ENCODE measurements at places on chromosomes 3 and 15.

DNA sequence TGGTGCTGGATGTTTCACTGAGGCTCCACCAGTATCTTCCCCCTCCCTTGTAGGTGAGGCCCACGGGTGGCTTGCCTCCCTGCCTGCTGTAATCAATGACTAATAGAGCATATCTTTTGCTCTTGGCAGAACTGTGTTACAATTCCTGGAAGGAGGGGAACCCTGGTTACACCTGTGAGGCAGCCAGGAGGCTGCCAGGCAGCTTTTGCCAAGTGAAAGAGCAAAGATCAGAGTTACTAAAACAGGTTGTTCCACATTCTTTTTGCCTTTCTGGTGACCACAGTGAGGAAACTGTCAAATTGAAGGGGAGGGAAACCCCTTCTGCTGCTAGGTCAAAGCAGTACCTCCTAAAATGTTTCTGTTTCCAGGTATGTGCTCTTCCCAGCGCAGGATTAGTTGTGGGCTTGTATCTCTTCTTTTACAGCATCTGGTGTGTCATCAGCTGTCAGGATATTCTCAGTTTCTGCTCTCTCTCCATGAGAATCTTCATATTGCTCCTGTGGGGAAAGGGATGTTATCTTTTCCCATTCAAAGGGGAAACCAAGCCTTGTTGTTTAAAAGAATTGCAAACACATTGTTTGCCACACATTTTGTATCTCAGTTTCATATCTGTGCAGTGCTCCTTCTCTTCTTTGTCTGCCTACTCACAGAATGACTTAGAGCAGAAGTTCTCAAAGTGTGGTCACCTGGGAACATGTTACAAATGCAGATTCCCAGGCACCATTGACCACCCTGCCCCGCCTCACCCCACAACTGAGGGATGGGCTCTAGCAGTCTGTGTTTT lies 137.4 kb upstream of the UMPS start:
- no peak for DNase-seq

GRCh38 chr3:41044523-41044922 lies 154.8 kb upstream of the CTNNB1 start:
- no peak for DNase-seq

- DNase-seq: no peak
Measured at GRCh38 chr15:94272251-94272898, 41.0 kb downstream of the MCTP2 start.

- no peak for DNase-seq
Measured at GRCh38 chr3:130514681-130515080, 2.3 kb upstream of the COL6A6 start.

DNA sequence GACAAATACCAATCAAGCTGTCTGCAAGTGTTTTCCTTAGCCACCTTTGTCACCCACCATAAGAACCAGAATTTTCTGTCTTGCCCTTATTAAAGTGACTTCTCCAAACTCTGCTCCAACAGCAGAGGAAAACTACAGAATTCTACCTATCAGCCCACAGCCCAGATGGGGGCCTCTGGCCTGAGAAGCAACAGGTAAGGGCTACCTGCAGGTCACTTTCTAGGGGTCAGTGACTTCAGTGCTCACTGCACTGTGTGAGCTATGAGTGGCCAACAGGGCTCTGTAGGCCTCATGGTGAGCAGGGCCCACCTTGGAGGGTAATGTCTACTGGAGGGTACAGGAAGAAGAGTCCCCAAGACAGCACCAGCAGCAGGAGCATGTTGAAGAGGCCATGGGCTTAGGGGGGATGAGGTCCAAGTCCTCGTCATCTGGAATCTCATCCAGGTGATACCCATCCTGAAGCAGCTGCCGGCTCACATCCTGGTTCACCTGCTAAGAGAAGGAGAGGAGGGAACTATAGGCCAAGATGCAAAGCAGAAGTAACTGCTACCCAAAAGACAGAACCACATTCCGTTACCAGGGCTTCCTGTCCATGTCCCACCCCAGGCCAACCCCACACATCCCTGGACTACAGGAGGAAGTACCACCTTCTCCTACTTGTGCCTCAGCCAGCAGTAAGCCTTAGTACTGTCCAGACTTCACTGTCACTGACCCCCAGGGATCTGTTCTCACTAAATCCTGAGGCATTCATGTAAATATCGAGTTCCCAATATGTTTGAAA lies 4.2 kb downstream of the FAM219B start:
- no peak for DNase-seq

- no peak for DNase-seq
Measured at GRCh38 chr3:138812806-138813205, 21.9 kb downstream of the PIK3CB start.

DNA sequence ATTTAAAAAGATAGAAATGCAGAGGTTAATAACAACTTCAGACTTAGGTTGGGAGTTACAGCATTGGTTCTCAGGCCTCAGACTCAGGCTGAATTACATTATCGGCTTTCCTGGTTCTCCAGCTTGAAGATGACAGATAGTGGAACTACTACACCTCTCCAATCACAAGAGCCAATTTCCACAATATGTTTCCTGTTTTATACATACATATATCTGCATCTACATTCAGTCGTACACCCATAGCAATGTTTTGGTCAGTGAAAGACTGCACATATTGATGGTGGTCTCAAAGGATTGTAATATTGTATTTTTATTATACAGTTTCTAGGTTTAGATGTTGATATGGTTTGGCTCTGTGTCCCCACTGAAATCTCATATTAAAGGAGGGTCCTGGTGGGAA lies 35.4 kb downstream of the AADACL2 start:
- DNase-seq: no peak

GRCh38 chr3:105662306-105662705 lies 206.5 kb downstream of the CBLB start:
- DNase-seq: no peak

GRCh38 chr15:100129677-100130076 lies 212.1 kb downstream of the ADAMTS17 start:
- DNase-seq: no peak

GRCh38 chr3:184261854-184262763 lies 756 bp upstream of the CAMK2N2 start:
- no peak for DNase-seq

Measured in HTR-8/SVneo (cell line).